ENCODE measurements at places on chromosomes 4 and X.
A peak's percentile ranks its signal among the peaks of the same experiment; 100 is the strongest.

DNA sequence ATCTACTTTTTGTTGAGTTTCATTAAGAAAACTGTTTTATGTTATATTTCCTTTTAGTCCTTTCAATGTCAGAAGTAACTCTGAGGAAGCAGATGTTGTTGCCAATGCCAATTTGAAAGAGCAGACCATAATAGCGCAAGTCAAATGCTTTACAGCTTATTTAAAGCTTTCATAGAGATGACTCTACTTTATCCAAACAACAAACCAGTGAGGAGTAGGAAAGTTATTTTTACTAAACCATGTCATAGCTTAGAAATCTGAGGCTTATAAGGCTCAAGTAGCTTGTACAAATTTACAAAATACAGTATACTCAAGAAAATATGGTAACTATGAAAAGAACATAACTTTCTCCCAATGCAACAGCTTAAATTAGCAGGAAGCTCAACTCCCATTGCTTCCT lies 40.1 kb upstream of the SPOCK3 start:
- DNase-seq = no peak

DNA sequence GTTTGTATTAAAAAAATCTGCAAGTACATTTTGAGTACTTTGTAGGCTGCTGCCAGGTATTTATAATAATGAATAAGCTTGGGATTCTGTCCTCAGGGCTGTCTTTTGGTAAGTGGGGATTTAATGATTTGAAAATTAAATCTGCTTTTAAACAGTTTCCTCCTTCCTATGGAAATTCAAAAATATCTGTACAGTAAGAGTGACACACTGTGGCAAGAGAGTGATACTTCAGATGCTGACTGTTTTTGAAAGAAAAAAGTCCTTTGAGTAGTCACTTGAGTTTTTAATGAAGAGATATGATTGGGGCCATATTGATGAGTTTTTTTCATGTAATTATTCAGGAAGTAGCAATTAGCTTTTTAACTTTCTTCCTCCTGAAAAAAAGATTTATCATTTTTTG lies 49.2 kb downstream of the SMARCAD1 start:
- no peak for DNase-seq

DNA sequence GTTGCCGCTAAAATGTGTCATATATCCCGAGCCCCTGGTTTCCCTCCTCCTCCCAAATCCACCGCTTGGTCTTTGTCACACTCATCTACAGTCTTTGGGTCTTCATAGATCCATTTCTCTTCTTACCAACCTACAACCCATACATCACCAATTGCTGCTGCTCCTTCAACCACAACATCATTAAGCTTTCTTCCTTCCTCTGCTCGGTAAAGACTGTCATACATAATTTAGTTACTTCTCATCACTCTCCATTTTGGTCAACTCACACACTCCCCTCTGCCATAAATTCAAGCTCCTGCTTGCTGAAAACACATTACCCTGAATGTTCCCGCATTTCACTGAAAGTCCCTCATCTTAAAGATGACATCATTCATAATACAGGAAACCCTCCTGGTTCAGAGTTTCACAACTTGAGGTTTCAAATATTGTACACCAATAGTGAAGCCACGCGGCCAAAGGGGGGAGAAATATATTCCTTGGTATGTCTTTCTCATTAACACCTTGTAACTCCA lies 1.7 kb upstream of the DCTD start:
- no peak for DNase-seq

GRCh38 chr4:70544279-70544868 lies 26.0 kb downstream of the AMTN start:
- no peak for DNase-seq

GRCh38 chr4:41939016-41939626 lies 3.9 kb downstream of the TMEM33 start:
- DNase-seq = no peak

- DNase-seq = no peak
Measured at GRCh38 chr4:17934286-17934685, 87.3 kb downstream of the LCORL start.

GRCh38 chr4:26020881-26021280 lies 106.9 kb downstream of the SMIM20 start:
- DNase-seq = no peak

DNA sequence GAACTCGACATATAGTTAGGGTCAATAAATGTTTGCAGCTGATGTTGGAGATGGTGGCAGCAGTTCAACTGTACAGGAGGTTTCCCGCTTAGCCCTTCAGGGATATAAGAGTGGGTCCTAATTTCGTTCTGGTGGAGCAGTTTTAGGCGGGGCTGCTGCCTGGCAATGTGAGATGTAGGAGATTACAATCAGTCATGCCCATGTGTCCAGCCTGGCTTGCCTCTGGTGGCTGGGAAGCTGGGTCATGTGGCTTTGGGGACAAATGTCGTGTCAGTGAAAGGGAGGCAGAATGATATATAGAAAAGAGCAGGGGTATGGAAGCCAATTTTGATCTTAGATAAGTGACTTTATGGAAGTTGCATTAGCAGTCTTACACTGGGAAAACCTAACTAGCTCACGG lies 129.4 kb downstream of the CLCN4 start:
- no peak for DNase-seq

DNA sequence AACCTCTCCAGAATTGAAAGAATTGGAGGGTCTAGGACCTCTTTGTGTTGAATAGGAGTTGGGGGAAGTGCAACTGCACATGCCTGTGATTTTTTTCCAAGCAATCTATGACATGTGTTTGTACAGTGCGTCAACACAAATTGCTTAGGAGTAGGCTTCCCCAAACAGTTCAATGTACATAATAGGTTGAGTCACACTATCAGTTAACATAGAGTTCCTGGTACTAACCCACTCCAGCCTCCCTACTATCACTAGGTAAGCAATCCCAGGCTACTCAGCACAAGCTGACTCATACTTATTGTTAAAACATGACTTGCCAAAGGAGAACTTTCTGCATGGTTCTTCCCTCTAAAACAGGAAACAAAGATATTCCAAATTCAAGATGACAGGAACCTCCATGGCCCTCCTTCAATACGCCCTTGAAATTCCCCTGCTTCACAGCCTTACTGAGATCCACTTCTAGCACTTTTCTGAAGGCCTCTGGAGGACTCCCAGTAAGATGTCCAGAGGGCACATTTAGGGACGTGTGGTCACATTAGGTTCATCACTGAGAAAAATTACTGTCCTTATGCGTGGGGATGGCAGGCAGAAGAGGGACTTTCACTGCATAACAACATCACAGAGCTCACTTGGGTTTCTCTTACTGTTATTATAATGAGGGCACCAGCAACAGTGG lies 8.4 kb upstream of the VSIG1 start:
- peak; percentile 0 for DNase-seq

- no peak for DNase-seq
Measured at GRCh38 chr4:53693909-53694308, 102.6 kb upstream of the LNX1 start.

GRCh38 chr4:26077756-26078155 lies 163.7 kb downstream of the SMIM20 start:
- no peak for DNase-seq

GRCh38 chr4:19857380-19857779 lies 394.3 kb upstream of the SLIT2 start:
- no peak for DNase-seq

GRCh38 chrX:95101851-95102390 lies 1427.9 kb downstream of the FAM133A start:
- no peak for DNase-seq

DNA sequence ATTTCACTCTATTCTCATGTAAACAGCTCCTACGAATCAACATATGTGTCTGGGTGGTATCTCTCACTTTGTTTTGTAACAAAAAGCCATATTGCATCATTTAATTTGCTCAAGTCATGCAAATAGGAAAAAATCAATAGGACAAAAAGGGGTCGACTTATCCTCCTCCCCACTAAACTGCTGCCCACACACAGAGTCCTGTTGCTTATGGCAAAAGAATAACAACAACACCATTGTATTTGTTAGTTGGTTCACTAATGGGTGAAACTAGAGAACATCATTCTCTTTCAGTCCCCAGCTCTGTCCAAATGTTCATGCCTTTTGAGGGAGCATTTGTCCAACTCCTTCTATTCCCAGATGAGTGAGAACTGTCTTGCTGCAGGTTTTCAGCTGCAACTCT lies 2.1 kb downstream of the HHIP start:
- no peak for DNase-seq

DNA sequence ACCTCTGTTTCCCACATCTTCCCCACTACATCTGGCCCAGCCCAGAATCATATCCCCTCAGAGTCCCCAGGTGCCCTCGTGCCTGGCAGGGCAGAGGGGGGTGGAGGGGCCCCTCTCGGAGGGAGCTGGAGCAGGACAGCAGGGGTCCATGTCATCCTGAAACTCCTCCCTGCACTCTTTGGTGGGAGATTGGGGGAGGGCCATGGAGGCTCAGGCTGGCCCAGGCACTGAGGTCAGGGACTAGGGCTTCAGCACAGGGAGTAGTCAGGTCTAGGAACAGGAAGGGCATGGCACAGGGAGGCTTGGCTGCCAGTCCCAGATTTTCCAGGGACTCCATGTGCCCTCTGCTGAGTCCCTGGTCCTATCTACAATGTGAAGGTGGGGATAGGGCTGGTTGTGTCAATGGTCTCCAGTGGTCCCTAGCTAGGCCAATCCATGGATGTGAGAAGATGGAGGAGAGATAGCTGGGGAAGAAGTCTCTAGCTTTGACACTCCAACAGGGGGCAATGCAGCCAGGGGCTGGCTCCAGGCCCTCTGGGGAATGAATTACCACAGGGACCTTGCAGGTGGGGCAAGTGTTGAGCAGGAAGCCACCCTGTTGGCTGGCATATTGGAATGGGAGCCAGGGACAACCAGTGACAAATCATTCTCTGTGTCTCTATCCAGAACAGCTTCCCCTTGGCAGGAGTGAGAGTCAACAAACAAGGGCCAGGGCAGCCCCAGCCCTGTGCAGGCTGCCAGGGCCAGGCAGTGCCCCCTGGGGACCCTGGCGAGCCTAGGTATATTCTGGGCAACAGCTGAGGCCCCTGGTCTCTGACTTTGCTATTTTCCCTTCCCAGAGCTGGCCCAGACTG lies 154.4 kb downstream of the EFNB1 start:
- no peak for DNase-seq
